ENCODE measurements at places on chromosomes 5 and 9.

GRCh38 chr9:134734270-134734669 is 92.7 kb downstream of the COL5A1 start:
- DNase-seq = no peak

DNA sequence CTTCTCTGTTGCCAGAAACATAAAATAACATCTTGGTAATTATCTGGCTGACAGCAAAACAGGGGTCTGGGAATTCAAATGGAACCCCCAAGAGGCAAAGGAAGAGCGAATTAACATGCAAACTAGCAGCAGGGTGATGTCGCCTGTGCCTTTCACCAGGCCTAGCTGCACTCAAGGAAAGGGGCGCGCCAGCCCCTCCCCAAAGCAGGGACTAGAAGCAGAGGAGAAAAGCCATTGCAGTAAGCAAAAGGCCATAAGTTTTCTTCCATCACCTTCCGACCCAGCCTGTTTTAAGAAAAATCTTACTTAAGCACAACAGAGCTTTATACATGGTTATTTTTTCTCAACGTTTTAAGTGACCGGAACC is 539 bp downstream of the POC5 start:
- no peak for DNase-seq

DNA sequence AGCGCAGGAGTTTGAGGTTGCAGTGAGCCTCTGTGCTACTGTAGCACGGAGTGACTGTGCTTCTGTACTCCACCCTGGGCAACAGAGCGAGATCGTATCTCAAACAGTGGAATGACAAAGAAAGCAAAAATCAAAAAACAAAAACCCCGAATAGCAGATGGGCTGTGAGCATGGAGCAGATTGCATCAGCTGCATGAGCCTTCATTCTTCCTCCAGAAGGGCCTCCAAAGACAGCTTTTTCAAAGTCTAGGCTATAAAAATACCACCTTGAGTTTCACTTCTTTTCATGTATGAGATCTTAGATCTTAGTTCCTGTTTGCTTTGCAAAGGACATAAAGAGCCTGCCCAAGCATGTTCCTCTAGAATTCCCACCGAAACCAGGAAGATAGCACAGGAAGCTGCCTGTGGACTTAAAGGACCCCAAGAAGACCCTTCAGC is 15.0 kb upstream of the HSPB3 start:
- DNase-seq = no peak

DNA sequence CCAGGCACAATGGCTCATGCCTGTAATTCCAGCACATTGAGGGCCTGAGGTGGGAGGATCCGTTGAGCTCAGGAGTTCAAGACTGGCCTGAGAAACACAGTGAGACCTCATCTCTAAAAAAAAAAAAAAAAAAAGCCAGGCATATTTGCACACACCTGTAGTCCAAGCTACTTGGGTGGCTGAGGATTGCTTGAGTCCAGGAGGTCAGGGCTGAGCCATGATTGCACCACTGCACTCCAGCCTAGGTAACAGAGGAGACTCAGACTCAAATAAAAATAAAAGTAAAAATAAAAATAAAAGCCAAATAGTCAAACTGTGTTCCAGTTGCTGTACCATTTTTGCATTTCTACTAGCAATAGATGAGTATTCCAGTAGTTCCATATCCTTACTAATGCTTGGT is 616.0 kb downstream of the KIF4B start:
- no peak for DNase-seq

GRCh38 chr5:135873831-135874230 is 21.8 kb downstream of the IL9 start:
- no peak for DNase-seq
